Endodermal cell (in vitro differentiated cells): ENCODE measurements at places on chromosomes 3 and 15. TPM values are rescaled to one million over a fixed set of nuclear protein-coding genes. Genes with fewer than 3 reads are reported as not detected.

Gene WDR49
- 0.15 to 1.0 TPM (median 0.93 TPM) in 3 replicates for total RNA-seq

Gene EIF5A2
- 10.1 to 17.2 TPM (median 12.4 TPM) in 3 replicates for total RNA-seq

Gene TRIM42
- not detected in 3 replicates for total RNA-seq

Gene SLC28A1
- not detected in 3 replicates for total RNA-seq

Gene ADAMTS7
- total RNA-seq, result 42.5 and 55.8 TPM in 2 replicates

Gene TMEM212
- total RNA-seq, result not detected in 3 replicates

Gene ADPRH
- 5.2 to 7.8 TPM (median 7.1 TPM) in 3 replicates for total RNA-seq

Gene CNBP
- 261 to 357 TPM (median 343 TPM) in 3 replicates for total RNA-seq

Gene ATP8B4
- total RNA-seq, result 0.14 to 0.95 TPM (median 0.32 TPM) in 3 replicates

Gene DISP2
- total RNA-seq, result 0.04 to 0.05 TPM (median 0.04 TPM) in 3 replicates

Gene ARHGAP11A
- total RNA-seq, result 61.0 and 78.4 TPM in 2 replicates

Gene TNFAIP8L3
- total RNA-seq, result 0.27 and 0.31 TPM in 2 replicates

Gene SEC22A
- 16.4 and 19.5 TPM in 2 replicates for total RNA-seq

Gene NEO1
- 115 and 132 TPM in 2 replicates for total RNA-seq

Gene PLEKHO2
- 11.8 and 12.9 TPM in 2 replicates for total RNA-seq

Gene PODXL2
- total RNA-seq, result 13.8 to 16.5 TPM (median 15.7 TPM) in 3 replicates

Gene CLCN2
- 36.3 to 47.7 TPM (median 38.4 TPM) in 3 replicates for total RNA-seq

Gene MAP1A
- total RNA-seq, result 0.40 to 0.74 TPM (median 0.66 TPM) in 3 replicates

Gene SMCO1
- not detected in 2 replicates for total RNA-seq

Gene CD80
- 2.2 to 2.7 TPM (median 2.7 TPM) in 3 replicates for total RNA-seq

Gene CHMP2B
- 31.7 and 34.6 TPM in 2 replicates for total RNA-seq

Gene UCN2
- 0.33 TPM in 1 of 3 replicates, not detected in the others for total RNA-seq

Gene KBTBD8
- total RNA-seq, result 6.2 and 6.9 TPM in 2 replicates

Gene FEM1B
- total RNA-seq, result 61.5 and 65.4 TPM in 2 replicates

Gene XYLB
- 4.7 and 5.4 TPM in 2 replicates for total RNA-seq

Gene LIPC
- not detected in 2 replicates for total RNA-seq

Gene ALG1L2
- 5.6 and 10.1 TPM in 2 replicates for total RNA-seq

Gene EFCC1
- total RNA-seq, result 0.23 and 0.31 TPM in 2 replicates
